Ureter (tissue), 1 donor: ENCODE measurements at places on chromosomes 4 and X.

DNA sequence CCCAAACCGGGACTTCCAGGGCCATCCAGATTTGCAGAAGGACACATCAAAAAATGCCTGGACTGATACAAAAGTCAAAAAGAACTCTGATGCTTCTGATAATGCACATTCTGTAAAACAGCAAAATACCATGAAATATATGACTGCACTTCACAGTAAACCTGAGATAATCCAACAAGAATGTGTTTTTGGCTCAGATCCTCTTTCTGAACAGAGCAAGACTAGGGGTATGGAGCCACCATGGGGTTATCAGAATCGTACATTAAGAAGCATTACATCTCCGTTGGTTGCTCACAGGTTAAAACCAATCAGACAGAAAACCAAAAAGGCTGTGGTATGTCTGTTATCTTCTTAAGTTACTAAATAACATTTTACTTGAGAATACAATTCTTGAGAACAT, 9.2 kb downstream of the PLK4 start:
- no peak for DNase-seq

DNA sequence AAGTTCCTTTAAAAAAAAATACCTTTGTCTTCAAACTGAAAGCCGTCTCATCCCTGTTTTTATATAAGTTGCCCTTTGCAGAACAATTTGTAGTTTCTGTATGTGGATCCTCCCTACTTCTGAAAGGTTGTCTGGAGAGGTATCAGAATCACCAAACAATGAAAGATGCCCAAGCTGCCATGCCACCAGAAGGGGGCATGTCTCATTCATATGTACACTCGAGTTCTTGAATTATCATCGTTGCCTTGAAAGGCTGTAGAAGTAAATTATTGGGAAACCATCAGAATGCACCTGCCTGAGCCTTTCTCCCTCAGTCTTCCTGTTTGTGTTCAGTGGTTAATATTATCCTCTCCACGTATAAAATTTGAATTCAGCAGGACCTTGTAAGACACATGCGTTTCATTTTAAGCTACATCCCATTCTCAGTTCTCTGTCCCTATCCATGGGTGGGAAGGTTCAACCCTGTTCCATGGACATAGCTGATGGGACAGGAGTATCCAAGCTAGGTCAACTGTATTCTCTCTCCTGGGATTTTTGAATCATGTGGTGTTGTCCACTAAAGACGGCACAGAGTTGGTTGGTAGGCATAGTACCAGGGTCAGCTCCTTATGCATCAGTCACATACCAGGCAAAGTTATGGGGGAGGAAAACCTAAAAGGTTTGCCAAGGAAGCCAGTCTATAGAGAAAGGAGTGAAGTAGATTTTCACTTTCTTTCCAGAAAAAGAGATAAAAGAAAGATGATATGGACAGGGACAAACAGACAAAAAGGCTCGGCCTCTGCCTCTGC, 24.0 kb downstream of the GALNT7 start:
- DNase-seq = no peak

DNA sequence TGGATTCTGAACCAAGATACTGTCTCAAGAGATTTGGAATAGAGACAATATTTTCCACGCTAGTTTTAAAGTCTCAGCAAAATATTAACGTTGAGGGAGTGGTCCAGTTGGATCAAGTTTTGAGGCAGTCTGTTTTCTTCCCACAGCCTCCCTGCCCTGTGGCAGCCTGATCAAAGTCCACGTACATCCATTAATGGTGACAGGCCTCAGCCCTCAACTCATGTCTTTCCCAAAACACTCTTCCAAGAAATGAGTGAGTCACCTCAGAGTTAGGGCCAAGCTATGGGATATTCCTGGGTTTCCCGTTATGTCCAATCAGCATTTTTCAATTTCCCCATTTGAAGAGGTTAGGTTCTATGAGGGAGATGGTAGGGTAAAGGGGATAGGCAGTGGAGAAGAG, 28.5 kb downstream of the EGFL6 start:
- DNase-seq = no peak

GRCh38 chrX:25012433-25012735, 3.4 kb downstream of the ARX start:
- no peak for DNase-seq

GRCh38 chrX:21374994-21375707, 933 bp downstream of the CNKSR2 start:
- DNase-seq = no peak

- no peak for DNase-seq
Measured at GRCh38 chrX:53211391-53211978, 13.5 kb downstream of the KDM5C start.

DNA sequence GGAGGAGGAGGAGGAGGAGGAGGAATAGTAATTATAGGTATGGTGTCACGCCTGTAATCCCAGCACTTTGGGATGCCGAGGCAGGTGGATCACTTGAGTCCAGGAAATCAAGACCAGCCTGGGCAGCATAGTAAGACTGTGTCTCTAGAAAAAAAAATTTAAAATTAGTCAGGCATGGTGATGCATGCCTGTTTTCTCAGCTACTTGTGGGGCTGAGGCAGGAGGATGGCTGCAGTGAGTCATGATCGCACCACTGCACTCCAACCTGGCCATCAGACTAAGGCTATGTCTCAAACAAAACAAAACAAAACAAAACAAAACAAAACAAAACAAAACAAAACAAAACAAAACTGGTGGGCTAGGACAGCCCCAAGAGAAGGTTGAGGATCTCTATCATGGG, 3.0 kb downstream of the STARD8 start:
- no peak for DNase-seq

DNA sequence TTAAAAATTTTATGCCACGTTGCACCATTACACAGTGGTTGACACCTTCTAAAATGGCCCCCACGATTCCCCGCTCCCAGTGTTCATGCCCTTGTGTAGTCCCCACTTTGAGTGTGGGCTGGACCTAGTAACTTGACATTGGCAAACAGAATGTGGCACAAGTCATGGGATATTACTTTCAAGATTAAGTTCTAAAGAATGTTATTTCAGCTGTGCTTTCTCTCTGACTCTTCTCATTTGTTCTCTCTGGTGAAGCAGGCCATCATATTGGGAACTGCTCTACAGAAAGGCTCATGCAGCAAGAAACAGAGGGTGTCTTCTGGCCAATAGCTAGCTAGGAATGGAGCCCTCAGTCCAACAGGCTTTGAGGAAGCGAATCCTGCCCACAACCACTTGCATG, 67.1 kb downstream of the ATXN3L start:
- no peak for DNase-seq

GRCh38 chr4:90237751-90238530, 110.7 kb downstream of the CCSER1 start:
- DNase-seq = no peak

- DNase-seq = no peak
Measured at GRCh38 chrX:112874614-112875013, 34.0 kb upstream of the AMOT start.

- no peak for DNase-seq
Measured at GRCh38 chrX:153814591-153815315, 15.6 kb downstream of the PDZD4 start.
